Stomach (tissue), 19 donors: ENCODE measurements at places on chromosomes 12 and 14. TPM values are rescaled to one million over a fixed set of nuclear protein-coding genes. Genes with fewer than 3 reads are reported as not detected.

Gene STYK1
- 12.0 TPM for total RNA-seq

Gene GAS2L3
- 7.8 TPM for total RNA-seq

Gene RNASE7
- not detected for total RNA-seq

Gene PFDN5
- total RNA-seq, result 280 TPM

DNA sequence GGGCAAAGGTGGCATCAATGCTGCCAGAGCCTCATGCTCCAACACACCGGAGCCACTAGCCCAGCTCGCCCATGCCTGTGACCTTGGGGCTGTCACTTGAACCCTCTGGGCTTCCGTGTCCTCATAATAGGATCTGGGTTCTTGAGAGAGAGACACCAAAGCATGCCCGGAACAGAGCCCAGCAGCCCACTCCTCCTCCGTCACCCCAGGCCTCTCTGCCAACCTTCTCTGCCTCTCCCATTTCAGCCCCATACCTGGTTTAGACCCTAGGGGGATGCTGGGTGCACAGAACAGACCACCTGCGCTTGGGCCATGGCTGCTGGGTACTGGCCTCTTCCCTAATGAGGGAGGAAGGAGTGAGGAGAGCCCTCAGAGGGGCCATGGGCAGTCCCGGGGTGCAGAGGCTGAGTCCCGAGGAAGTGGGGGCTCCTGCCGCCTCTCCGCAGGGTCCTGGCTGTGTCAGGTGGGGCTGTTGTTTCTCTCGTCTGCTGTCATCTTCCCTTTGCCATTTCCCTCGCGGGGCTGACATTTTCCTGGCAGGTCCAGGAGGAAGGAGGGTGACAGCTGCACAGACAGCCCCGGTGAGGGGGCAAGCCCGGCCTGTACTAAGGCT is 172.4 kb upstream of the RTL1 start:
- H3K4me3 ChIP-seq, result no peak overlapping the region
- H3K36me3 ChIP-seq, result no peaks in the 10 kb centered on the region
- peaks cover 11% of the 10 kb centered on the region for H3K4me1 ChIP-seq
- H3K27ac ChIP-seq, result no peak overlapping the region
- H3K27me3 ChIP-seq, result peaks cover 10% of the 10 kb centered on the region

GRCh38 chr12:71447691-71448132 is 8.1 kb downstream of the LGR5 start:
- DNase-seq, result no peak
- no peak overlapping the region for H3K27ac ChIP-seq
- no peaks in the 10 kb centered on the region for H3K4me1 ChIP-seq
- H3K36me3 ChIP-seq, result no peaks in the 10 kb centered on the region

DNA sequence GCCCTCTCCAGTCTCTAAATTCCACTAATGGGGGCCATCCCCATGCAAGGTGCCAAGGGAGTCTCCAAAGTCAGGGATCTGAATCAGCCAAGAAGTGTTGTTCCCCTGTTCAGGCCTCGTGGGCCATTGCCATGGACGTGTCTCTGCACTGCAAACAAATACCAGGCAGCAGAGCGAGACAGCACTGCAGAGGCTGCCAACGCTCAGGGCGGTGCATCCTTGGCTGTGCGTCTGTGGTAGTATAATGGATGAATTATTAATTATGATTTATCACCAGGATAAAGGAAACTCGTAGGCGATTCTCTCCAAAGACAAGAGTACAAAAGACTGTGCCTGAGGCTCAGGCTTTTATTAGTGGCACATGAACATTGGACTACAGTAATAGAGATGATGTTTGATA is 122.3 kb upstream of the NTF3 start:
- no peak overlapping the region for H3K4me3 ChIP-seq
- DNase-seq, result no peak
- no peak overlapping the region for H3K27ac ChIP-seq
- no peaks in the 10 kb centered on the region for H3K4me1 ChIP-seq
- no peaks in the 10 kb centered on the region for H3K27me3 ChIP-seq

- H3K4me1 ChIP-seq, result no peaks in the 10 kb centered on the region
- no peak overlapping the region for H3K4me3 ChIP-seq
- H3K36me3 ChIP-seq, result no peaks in the 10 kb centered on the region
- H3K27ac ChIP-seq, result no peak overlapping the region
- no peaks in the 10 kb centered on the region for H3K27me3 ChIP-seq
- no peak for DNase-seq
Measured at GRCh38 chr12:131507881-131508280, 203.0 kb upstream of the SFSWAP start.

GRCh38 chr14:66069036-66069435 is 417.1 kb upstream of the CCDC196 start:
- no peaks in the 10 kb centered on the region for H3K36me3 ChIP-seq
- no peaks in the 10 kb centered on the region for H3K27me3 ChIP-seq
- no peaks in the 10 kb centered on the region for H3K4me1 ChIP-seq
- H3K4me3 ChIP-seq, result no peak overlapping the region
- DNase-seq, result no peak

DNA sequence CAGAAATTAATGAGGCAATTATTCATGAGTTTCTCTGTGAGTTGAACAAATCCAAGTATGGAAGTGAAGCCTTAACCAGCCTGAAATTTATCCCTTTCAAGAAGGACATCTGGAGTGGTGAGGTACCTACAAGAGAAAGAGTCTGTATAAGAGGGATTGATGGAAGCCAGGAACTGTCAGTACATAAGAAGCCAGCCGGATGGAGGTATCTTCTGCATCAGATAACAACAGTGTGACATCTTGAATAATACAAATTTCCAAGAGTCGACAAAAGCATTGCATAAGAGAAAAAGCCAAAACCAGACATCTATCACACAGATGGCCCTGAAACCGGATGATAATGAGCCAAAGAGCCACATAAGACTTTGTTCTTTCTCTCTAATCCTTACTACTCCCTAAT is 781.2 kb downstream of the FLRT2 start:
- H3K4me1 ChIP-seq, result no peaks in the 10 kb centered on the region
- H3K27me3 ChIP-seq, result no peaks in the 10 kb centered on the region
- H3K36me3 ChIP-seq, result no peaks in the 10 kb centered on the region
- no peak for DNase-seq

DNA sequence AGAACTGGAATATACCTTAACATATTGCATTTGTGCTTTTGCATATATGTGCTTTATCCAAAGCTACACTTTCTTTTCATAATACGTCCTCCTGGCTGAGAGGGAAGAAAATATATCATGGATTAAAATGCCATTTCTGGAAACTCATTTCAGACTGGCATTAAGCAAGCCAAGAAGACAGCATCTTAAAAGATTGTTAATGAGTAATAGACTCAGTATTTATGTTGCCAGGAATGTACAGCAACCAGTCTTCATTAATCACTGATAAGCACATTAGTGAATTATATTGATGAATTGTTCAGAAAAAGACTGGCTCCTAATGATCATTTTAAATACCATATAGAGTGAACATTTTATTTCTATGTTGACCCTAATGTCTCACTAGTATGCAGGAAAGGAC is 134.9 kb upstream of the IFNG-AS1 start:
- no peak for DNase-seq
- no peaks in the 10 kb centered on the region for H3K36me3 ChIP-seq
- H3K27me3 ChIP-seq, result no peaks in the 10 kb centered on the region
